Epithelial cell of esophagus (primary cell): ENCODE measurements at places on chromosomes 1 and 21.

DNA sequence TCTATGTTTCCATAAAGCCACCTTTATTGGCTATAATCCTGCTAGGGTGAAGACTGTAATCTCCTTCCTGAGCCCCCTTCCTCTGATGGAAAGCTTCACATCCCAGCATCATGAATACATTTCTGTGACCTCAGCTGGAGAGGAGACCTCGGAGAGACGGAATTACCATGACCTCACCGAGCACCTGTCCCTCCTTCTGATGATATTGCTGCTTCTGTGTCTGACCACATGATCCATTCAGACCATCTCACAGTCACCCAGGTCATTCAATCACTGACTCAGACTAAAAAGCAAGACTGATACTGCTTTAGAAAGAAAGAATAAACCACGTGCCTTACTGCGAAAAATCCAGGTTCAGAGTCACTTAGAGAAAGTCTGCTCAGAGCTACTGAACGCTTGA, 8.8 kb downstream of the KCND3 start:
- no peak for DNase-seq

- no peak for DNase-seq
Observed at GRCh38 chr1:185467122-185467521, 150.1 kb upstream of the IVNS1ABP start.

DNA sequence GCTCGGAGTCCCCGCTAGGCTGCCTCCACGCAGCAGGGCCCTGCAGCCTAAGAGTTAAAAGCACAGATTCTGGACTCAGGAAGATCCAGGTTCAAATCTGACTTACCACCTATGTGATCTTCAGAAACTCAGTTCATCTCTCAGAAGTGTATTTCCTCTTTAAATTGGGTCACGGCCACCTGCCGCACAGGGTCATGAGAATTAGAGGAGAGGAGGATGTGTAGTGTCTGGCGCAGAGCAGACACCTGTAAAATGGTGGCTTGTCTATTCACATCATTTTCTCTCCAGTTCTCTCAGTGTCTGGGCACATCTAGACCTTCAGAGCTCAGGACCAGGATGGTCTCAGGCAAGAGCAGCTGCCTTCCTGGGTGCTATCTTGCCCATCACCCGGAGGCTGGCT, 45.8 kb downstream of the PTPRF start:
- no peak for DNase-seq

- peak; percentile 14 for DNase-seq
Observed at GRCh38 chr1:59422921-59423575, 126.2 kb downstream of the FGGY start.

- peak; percentile 70 for DNase-seq
Observed at GRCh38 chr21:41366522-41367151, 4.8 kb downstream of the MX2 start.

- DNase-seq, result no peak
Observed at GRCh38 chr1:112722601-112723510, 7.7 kb upstream of the PPM1J start.

DNA sequence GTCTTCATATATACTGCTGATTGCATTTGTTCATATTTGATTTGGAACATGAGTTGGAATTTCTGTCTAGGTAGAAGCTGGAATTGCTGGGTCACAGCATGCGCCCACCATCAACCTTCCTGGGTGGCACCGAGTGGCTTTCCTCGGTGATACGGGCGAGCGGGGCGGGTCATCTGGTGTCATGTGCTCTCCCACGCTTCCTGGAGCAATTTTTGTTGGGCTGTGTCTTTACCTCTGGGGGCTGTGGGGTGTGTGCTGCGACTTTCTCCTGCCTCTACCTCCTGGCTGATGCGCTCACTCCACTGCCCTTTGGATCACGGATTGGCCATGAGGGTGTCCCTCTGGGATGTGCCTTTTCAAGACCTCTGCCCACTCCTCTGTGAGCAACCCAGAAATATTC, 108.7 kb upstream of the COL6A1 start:
- no peak for DNase-seq

DNA sequence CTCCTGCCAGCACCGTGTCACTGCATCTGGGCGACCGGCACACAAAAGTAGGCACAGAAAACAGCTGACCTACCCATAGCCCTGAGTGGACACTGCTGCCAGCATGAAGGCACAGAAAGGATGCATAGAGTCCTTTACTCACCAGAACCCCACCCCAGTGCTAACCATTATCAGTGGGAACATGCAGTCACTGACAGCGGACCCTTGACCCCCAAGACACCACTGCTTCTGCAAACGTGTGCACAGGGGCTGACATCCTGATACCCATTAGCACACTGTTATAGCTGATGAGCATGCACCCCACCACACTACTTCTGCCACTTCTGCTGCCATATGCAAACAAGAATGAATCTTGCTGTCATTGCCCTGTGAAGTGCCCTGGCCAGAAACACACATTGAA, 953.0 kb upstream of the NCAM2 start:
- DNase-seq, result no peak

DNA sequence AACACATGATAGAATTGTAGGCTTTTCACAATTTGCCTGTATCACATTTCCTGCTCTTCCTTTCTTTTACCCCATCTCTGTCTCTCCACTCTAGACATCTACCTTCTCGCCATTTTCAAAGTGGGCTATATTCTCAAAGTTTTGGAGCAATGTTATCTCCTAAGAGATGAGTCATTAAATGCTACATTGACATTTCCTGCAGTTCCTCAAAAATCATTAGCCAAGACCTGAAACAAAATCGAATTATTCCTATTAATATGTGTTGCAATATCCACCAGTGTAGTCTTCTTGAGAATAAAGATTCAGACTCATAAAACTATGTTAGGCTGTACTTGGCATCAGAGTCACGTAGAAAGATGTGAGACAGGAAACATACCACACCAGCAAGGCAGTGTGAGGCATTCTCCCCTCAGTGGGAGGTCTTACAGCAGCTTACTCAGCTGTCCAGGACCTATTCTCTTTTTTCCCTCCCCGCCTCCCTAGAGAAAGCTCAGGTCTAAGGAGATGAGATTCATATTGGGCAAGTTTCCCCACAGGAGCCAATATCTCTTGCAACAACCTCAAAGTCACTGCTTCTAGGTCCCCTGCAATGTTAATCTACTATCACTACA, 38.8 kb downstream of the FRRS1 start:
- DNase-seq, result no peak

DNA sequence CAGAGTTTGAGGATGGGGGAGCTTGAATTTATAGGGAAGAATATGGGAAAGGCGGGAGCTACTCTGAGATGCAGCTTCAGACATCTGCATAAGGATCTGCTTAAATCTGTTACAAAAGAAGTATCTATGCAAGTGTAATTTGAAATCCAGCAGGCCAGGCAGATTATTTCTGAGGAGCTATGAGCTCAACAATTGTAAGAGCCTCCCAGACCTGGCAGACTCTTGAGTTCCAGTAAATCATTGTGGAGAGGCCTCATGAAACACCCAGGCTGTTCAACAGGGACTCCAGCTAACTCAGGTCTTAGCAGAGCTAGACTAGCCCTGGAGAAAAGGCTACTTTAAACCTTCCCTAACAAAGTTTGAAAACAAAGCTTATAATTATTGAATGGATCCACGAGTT, 647.5 kb upstream of the CHRM3 start:
- no peak for DNase-seq

DNA sequence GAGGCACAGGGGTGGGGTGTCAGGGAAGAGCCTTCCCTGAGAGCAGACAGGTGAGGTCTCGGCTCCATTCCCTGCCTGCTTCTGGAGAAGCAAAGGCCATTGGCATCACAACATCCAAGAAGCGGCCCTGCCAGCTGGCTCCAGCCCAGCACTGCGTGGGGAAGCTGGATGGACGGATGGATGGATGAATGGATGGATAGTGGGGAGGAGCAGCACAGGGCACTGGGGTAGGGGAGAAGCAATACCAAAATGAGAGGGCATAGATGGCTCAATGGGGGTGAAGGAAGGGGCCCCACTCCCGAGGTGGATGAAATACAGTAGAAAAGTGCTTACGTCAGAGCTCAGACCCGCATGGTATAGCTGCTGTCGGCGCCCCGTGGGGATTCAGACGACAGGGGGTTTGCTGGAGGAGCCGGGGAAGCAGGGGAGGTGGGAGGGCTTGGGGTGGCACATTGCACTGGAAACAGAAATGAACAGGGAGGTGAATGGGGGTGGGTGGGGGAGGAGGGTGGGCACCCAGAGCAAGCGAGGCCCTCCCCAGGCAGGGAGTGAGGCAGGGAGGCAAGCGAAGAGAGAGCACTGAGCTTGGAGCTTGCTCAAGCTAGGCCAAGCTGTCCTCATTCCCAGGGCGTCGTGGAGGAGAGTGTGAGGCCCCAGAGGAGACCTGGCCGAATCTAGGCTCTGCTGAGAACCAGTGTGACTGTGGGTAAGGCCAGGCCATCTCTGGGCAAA, 9.5 kb upstream of the GOLT1A start:
- no peak for DNase-seq

- DNase-seq, result no peak
Observed at GRCh38 chr21:38790961-38791360, 14.8 kb upstream of the ETS2 start.

- DNase-seq, result no peak
Observed at GRCh38 chr1:76854255-76854654, 13.0 kb upstream of the ST6GALNAC5 start.

DNA sequence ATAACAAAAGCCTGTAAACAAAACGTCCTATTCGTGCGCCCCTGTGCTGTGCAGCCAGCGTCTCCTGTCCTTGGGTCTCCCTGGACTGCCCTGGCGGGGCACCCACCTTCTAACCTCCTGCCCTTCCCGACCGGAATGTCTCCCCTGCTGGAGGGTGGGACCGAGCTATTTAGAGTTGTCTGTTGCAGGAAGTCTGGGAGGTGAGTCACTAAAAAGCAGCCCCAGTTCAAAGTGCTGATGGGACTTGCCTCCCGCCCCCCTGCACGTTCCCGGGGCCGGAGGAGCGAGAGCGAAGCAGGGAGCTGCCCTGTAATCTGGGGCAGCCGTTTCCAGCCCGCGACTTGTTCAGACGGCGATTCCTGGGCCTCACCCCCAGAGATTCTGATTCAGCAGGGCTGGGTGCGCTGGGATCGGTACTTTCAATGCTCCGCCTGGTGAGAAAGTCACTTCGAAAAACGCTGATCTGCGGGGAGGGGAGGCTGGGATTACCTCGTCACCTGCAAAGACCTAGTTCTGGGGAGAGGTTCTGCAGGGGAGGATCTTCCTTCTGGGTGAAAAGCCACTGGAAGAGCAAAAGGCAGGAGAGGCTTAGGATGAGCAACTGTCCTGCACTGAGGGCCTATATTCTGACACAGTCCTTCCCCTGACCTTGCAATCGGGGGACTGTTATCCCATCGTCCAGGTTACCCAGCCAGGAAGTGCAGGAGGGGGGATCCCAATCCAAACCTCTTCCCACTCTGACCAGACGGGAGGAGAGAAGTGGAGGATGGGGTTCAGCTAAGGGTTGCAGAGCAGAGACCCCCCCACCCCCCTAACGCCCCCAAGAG, 1.2 kb upstream of the DHRS3 start:
- peak; percentile 99 for DNase-seq

DNA sequence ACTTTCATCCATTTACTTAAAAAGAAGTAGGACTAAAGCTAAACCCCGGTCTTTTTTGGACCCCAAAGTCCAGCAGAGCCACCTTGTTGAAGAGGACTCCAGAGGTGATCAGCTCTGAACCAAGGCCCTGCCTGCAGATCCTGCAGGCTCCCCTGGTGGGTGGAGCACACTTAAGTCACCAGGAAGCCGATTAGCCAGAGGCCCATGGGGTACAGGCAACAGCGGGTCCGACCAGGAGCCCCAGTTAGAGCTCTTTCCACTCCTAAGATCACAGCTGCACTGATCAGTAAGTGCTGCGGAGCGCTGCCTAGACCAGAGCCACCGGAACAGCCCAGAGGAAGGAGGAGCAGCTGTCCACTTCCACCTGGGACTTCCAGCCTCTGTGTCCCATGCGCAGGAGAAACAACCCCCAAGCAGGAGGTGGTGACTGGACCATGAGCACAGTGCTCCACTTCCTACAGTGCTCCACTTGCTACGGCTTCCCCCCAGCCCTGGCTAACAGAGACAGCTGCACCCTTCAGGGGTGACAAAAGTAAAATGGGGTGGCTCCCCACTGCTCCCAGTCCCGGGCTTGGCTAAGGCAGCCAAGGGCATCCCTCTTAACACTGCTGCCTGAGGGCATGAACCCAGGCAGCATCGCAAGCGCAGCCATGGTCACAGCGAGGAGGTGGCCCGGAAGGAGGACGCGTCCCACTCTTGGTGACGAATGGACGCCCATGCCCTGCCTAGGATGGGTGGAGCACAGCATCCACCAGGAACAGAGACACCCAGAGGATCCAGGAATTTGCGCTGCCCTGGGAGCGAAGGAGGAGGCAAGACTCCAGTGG, 58.0 kb downstream of the NPHP4 start:
- no peak for DNase-seq

GRCh38 chr21:23394458-23394857, 2212.8 kb downstream of the MRPL39 start:
- no peak for DNase-seq

DNA sequence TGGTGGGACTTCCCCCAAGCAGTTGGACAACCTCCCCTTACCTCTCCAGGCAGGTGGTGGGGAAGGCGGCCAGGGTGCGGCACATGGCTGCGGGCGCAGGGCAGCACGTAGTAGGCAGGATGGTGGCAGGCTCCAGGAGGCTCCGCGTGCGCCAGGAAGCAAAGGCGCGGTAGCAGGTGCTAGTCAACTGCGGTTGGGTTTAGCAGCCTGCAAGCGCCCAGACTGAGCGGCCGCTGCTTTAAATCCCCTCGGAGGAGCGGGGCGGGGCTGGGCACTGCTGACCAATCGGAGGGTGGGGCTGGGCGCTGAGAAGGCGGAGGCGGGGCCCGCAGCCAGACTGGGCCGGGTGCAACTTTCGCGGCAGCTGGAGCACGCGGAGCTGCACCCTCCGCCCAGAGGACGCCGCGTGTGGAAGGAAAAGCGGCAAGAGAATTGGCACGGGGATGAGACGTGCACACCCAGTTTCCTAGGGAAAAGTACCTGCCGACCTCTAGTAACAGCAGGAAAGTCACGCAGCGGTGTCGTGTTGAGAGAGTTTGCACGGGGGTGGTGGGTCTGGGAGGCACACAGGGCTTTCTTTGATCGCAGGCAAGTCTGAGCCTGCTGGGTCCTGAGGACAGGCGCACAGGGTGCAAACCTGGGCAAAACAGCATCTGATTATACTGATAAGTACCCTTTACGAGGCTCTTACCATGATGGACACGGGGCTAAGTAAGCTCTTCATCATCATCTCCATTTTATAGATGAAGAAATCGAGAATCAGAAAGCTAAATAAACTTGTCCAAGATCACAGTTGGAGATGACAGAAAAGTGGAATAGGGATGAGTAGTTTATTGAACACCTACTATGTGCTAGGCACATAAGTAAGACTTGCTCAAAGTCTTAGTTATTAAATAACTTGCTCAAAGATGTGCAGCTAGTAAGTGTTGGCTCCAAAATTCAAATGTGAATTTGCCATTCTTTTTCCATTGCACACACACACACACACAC, at the start of gene RGS16:
TSS of gene RGS16 (minus strand) at position 215 of the 990 bp plus-strand sequence. CDS start at position 85, 130 bp downstream.
- DNase-seq, result peak; percentile 92

DNA sequence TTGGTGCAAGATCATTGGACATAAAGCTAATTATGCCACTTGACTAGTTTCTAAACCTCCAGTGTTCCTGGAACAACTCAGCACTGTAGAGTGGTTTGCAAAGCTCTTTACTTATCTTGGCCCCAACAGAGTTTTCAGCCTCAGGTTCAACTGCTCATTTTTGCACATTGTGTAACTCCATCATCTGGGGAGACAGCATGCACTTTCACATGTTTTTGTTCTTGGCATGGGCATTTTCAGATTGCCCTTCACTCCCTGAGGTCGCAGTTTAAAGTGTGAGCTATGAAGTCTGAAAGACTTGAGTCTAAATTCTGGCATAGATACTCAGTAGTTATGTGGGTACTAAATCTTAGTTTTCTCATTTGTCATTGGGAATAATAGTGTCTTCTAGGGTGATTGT, 5.1 kb downstream of the USP16 start:
- no peak for DNase-seq

- DNase-seq, result no peak
Observed at GRCh38 chr1:167821969-167822685, 91.8 kb downstream of the ADCY10 start.
